RPMI8226 (cell line): ENCODE measurements at places on chromosomes 3 and 15.

GRCh38 chr3:123667784-123668183, 82.9 kb upstream of the HACD2 start:
- no peak for DNase-seq

GRCh38 chr3:179796421-179796820, 143.6 kb downstream of the USP13 start:
- no peak for DNase-seq

- no peak for DNase-seq
Measured at GRCh38 chr15:64311566-64311965, 44.4 kb downstream of the CSNK1G1 start.

GRCh38 chr3:112653209-112653871, 12.4 kb upstream of the CCDC80 start:
- no peak for DNase-seq

GRCh38 chr3:152539191-152539764, 270.5 kb downstream of the MBNL1 start:
- no peak for DNase-seq

DNA sequence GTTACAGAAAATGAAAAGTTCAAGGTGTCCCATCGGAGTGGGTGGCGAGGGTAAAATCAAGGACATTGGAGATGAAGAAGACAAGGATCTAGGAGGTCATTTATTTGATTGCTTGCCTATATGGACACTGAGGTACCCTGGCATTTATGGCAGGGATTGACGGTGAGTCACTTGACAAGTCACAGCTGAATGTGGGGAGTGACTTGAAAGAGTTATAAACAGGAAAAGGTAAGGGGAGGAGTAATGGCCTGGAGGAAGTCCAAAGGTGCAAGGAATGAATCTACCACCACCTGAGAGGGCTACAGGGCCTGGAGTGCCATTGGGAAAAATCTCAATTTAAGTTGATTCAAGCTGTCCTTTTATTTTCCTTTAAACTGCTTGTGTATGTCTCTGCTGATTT, 11.8 kb upstream of the SGO1 start:
- DNase-seq, result no peak

DNA sequence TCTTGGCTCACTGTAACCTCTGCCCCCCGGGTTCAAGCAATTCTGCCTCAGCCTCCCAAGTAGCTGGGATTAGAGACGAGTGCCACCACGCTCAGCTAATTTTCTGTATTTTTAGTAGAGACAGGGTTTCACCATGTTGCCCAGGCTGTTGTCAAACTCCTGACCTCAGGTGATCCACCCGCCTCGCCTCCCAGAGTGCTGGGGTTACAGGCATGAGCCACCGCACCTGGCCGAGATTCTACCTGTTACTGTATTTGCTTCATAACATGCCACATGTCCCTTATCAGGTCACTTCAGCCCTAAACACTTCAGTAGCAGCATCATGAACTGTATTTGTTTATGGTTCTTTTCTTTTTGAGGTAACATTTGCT, 7.5 kb upstream of the LCTL start:
- DNase-seq, result no peak

- DNase-seq, result no peak
Measured at GRCh38 chr3:18481946-18482548, 56.9 kb upstream of the SATB1 start.

DNA sequence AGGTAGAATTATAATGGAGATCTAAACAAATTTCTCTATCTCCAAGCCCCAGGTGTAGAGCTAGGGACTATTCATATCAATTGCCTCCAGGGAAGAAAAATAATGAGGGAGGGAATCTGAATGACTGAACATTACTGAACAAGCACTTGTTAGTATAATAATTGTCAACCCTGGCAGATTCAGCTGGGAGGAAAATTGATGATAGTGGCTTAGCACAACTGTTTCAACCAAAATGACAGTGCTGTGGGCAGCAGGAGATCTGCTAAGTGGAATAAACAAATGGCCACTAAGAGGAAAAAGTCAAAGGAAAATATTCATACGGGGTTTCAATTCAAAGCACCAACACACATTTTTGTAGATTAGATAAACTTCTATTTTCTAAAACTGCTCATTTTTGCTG, 294.9 kb upstream of the ZNF385D start:
- DNase-seq, result no peak

GRCh38 chr3:170331143-170331542, 26.4 kb upstream of the SKIL start:
- DNase-seq, result no peak

- peak; percentile 55 for DNase-seq
Measured at GRCh38 chr15:78930577-78931388, 14.1 kb downstream of the CTSH start.

GRCh38 chr3:197427021-197427420, 128.6 kb upstream of the DLG1 start:
- no peak for DNase-seq

DNA sequence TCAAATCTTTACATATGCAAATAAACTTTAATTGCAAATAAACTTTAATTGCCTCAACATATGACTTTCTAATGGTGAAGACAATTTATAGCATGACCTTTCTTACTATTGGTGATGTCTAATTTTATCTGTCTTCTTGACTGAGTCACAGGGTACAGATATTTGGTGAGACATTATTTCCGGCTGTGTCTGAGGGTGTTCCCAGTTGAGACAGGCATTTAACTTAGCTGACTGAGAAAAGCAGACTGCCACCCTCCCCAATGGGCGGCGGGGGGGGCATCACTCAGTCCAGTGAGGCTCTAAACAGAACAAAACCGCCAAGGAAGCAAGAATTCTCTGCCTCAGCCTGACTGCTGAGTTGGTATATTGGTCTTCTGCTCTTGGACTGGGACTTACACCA, 160.0 kb downstream of the TBL1XR1 start:
- DNase-seq, result no peak
